ENCODE measurements at places on chromosomes 3 and 15.

DNA sequence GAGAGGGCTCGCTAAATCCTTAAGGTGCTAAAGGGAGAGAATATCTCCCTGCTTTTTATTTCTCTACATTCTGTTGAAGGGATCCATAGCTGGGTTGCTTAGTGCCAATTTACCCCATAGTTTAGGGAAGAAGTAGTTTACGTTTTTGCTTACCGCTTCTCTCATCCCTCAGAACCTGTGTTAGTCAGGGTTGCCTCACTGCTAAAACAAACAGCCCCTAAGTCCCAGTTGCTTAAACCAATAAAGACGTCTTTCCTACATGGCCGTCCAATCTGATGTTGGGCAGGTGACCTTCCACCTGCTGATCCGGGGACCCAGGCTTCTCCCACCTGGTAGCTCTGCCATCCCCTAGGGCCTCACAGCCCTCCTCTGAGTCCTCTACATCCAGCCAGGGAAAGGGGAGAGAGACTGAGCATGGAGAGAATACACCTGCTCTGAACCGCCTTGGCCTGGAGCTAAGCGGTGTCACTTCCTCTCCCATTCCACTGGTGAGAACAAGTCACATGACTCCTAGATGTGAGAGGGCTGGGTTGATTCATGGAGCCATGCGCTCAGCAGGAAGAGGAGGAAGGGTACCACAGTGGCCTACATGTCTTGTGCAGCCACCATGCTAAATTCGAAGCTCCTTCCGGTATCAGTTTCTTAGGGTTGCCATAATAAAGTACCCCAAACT lies 26.3 kb downstream of the DNASE1L3 start:
- DNase-seq, result no peak

- peak; percentile 31 for DNase-seq
Observed at GRCh38 chr3:52238761-52239701, at the start of gene TWF2. TWF2 (minus strand) TSS chr3:52239158; CDS start chr3:52239016, 142 bp downstream.

- DNase-seq, result peak; percentile 12
Observed at GRCh38 chr15:34621675-34622074, 38.2 kb upstream of the GOLGA8B start.

GRCh38 chr3:46812237-46812791 lies 50.9 kb downstream of the MYL3 start:
- no peak for DNase-seq

- no peak for DNase-seq
Observed at GRCh38 chr15:39396979-39397615, 183.8 kb upstream of the THBS1 start.

All from astrocyte of the cerebellum (primary cell).